ENCODE measurements at places on chromosomes 11 and 22.

- no peak overlapping the region for H3K27ac ChIP-seq
- no peak overlapping the region for H3K4me3 ChIP-seq
- peaks cover 87% of the 10 kb centered on the region for H3K27me3 ChIP-seq
- H3K36me3 ChIP-seq = peaks cover 5% of the 10 kb centered on the region
- H3K4me1 ChIP-seq = peaks cover 34% of the 10 kb centered on the region
Observed at GRCh38 chr11:31802609-31802989, 8.5 kb downstream of the PAX6 start.

GRCh38 chr22:42162728-42163489 is 32.3 kb upstream of the CYP2D6 start:
- H3K27ac ChIP-seq = no peak overlapping the region
- DNase-seq = no peak
- no peaks in the 10 kb centered on the region for H3K27me3 ChIP-seq

DNA sequence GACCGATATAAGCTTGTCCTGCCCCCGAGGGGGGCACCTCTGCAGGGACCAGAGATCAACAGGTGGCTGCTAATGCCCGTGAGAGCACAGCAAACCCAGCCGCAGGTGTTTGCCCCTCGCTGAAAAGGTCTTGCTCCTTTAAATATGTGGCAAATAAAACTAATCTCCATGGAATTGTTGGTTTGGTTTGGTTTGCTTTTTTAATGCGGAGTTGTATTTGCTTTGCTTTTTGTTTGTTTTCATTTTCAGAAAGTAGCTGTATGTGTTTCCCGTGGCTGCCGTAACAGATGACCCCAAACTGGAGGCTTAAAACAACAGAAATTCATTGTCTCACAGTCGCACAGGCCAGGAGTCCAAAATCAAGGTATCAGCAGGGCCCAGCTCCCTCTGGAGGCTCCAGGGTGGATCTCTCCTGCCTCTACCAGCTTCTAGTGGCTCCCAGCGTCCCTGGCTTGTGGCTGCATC is 93.0 kb downstream of the CELSR1 start:
- no peaks in the 10 kb centered on the region for H3K4me1 ChIP-seq
- H3K4me3 ChIP-seq = no peak overlapping the region
- no peak for DNase-seq
- no peaks in the 10 kb centered on the region for H3K36me3 ChIP-seq
- H3K27me3 ChIP-seq = peaks cover 2% of the 10 kb centered on the region

GRCh38 chr11:93542811-93543229 is 371 bp downstream of the SMCO4 start:
- peak; percentile 13 for DNase-seq
- peaks cover 21% of the 10 kb centered on the region for H3K27me3 ChIP-seq
- H3K36me3 ChIP-seq = no peaks in the 10 kb centered on the region
- peak overlapping the region; percentile 74 for H3K4me3 ChIP-seq
- no peak overlapping the region for H3K27ac ChIP-seq

- no peak for DNase-seq
- H3K36me3 ChIP-seq = no peaks in the 10 kb centered on the region
- H3K27ac ChIP-seq = no peak overlapping the region
- H3K4me3 ChIP-seq = no peak overlapping the region
- no peaks in the 10 kb centered on the region for H3K4me1 ChIP-seq
Observed at GRCh38 chr11:131893103-131893890, 522.9 kb downstream of the NTM start.

- no peak for DNase-seq
- peaks cover 9% of the 10 kb centered on the region for H3K36me3 ChIP-seq
- H3K4me3 ChIP-seq = peak overlapping the region; percentile 92
- H3K27me3 ChIP-seq = no peaks in the 10 kb centered on the region
- no peak overlapping the region for H3K27ac ChIP-seq
Observed at GRCh38 chr11:74990941-74991340, 2.2 kb downstream of the NEU3 start.

DNA sequence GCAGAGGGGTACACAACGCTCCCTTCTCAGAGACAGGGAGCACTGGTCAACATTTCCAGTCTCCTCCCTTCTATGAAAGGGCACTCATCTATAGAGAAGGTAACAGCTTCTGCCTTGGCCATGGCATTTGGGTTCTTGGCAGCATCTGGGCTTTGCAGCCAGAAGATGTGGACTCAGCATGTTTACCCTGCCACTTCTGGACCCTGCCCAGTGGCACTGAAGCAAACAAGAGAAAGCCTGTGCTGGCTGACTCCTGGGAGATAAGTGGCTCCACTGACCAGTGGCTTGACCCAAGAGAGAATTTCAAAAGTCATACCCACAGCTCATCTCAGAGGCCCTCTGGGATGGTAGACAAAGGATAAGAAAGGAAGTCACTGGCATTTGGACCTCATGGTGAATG is 8.0 kb downstream of the CSNK2A3 start:
- H3K36me3 ChIP-seq = no peaks in the 10 kb centered on the region
- H3K27ac ChIP-seq = no peak overlapping the region
- peaks cover 2% of the 10 kb centered on the region for H3K4me1 ChIP-seq
- peaks cover 2% of the 10 kb centered on the region for H3K27me3 ChIP-seq
- DNase-seq = no peak

DNA sequence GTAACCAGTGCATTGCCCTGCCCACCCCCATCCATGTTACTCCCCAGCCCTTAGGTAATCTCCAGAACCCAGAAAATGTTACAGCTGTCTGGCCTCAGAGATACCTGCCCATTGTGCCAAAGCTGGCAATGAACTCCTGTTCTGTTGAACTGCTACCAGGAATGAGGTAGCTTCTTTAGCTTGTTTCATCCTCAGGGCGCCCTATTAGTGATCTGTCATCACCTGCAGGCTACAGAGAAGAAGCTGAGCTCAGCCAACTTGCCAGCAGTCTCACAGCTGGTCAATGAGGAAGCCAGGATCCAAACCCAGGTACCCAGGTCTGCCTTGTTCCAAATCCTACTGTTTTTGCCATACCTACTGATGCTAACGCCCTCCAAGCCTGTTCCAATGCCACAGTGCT is 88.7 kb downstream of the GALNT18 start:
- no peak for DNase-seq
- H3K27ac ChIP-seq = no peak overlapping the region
- no peaks in the 10 kb centered on the region for H3K4me1 ChIP-seq
- H3K36me3 ChIP-seq = no peaks in the 10 kb centered on the region
- no peaks in the 10 kb centered on the region for H3K27me3 ChIP-seq

GRCh38 chr11:102263379-102264003 is 53.8 kb upstream of the BIRC3 start:
- no peak overlapping the region for H3K27ac ChIP-seq
- H3K27me3 ChIP-seq = peaks cover 8% of the 10 kb centered on the region
- H3K4me3 ChIP-seq = no peak overlapping the region
- H3K36me3 ChIP-seq = no peaks in the 10 kb centered on the region
- no peak for DNase-seq

DNA sequence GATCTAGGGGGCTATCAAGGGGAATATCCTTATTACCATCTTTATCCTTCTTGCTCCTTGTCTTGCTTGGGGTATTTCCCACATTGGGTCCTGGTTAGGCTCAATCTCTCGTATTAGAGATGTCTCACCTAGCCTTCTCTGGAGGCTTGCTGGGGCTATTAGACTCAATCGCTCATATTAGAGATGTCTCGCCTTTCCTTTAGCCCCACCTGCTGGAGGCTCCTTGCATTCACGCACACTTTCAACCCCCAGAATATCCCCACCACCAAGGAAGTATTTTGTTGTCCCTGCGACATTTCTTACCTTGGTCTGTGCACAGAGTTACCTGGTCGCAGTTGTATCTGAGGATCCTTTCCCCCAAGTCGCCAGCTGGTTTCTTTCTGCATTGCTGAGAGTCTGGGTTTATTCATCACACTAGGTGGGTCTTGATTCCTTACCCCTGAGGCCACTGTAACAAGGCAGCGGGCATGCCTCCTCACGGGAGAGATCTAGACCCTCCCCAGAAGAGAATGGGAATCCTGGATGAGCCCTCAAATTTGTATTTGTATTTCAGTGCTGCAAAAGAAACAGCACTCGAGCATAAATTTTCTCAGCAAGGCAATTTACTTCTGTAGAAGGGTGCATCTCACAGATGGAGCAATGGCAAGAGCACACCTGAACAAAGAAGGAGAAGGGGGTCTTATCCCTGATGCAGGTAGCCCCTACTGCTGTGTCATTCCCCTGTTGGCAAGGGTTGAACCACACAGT is 15.9 kb upstream of the HYLS1 start:
- H3K36me3 ChIP-seq = peaks cover 3% of the 10 kb centered on the region
- no peaks in the 10 kb centered on the region for H3K4me1 ChIP-seq
- no peak overlapping the region for H3K27ac ChIP-seq

- H3K27ac ChIP-seq = no peak overlapping the region
- H3K4me1 ChIP-seq = no peaks in the 10 kb centered on the region
- no peak for DNase-seq
- H3K36me3 ChIP-seq = no peaks in the 10 kb centered on the region
Observed at GRCh38 chr11:26997378-26997777, 3.5 kb downstream of the FIBIN start.

DNA sequence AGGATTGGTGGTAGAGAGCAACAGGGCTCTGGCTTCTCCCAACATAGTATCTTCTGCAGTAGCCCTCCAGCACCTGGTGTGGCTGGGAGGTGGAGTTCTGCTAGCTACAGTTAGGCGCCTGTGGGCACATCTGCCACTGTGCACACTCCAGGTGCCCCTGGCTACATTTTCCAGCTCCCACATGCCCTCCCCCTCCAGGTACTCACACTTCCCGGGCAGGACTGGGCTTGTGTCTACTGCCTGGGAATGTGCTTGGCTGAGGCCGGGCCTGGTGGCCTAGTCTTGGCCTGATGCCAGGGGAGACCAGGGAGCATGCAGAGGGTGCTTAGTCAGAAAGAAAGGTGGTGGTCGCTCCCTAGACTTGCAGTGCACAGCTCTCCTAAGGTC is 15.8 kb downstream of the PHLDB1 start:
- H3K36me3 ChIP-seq = no peaks in the 10 kb centered on the region
- no peak overlapping the region for H3K4me3 ChIP-seq
- H3K4me1 ChIP-seq = peaks cover 11% of the 10 kb centered on the region
- no peak for DNase-seq

GRCh38 chr11:72189455-72190250 is 2.3 kb upstream of the FOLR1 start:
- H3K27ac ChIP-seq = no peak overlapping the region
- DNase-seq = no peak
- no peaks in the 10 kb centered on the region for H3K4me1 ChIP-seq
- H3K4me3 ChIP-seq = no peak overlapping the region
- no peaks in the 10 kb centered on the region for H3K27me3 ChIP-seq

DNA sequence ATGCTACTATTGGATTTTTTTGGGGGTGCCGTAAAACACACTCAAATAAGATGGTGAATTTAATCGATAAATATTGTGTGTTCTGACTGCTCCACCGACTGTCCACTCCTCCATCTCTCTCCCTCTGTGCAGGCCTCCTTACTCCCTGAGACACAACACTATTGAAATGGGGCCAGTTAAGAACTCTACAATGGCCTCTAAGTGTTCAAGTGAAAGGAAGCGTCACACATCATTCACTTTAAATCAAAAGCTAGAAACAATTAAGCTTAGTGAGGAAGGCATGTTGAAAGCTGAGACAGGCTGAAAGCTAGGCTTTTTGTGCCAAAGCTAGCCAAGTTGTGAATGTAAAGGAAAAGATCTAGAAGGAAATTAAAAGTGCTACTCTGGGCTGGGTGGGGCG is 156.7 kb downstream of the CTTN start:
- no peak overlapping the region for H3K4me3 ChIP-seq
- H3K27ac ChIP-seq = no peak overlapping the region
- no peaks in the 10 kb centered on the region for H3K36me3 ChIP-seq
- H3K4me1 ChIP-seq = no peaks in the 10 kb centered on the region
- no peaks in the 10 kb centered on the region for H3K27me3 ChIP-seq
- DNase-seq = no peak

DNA sequence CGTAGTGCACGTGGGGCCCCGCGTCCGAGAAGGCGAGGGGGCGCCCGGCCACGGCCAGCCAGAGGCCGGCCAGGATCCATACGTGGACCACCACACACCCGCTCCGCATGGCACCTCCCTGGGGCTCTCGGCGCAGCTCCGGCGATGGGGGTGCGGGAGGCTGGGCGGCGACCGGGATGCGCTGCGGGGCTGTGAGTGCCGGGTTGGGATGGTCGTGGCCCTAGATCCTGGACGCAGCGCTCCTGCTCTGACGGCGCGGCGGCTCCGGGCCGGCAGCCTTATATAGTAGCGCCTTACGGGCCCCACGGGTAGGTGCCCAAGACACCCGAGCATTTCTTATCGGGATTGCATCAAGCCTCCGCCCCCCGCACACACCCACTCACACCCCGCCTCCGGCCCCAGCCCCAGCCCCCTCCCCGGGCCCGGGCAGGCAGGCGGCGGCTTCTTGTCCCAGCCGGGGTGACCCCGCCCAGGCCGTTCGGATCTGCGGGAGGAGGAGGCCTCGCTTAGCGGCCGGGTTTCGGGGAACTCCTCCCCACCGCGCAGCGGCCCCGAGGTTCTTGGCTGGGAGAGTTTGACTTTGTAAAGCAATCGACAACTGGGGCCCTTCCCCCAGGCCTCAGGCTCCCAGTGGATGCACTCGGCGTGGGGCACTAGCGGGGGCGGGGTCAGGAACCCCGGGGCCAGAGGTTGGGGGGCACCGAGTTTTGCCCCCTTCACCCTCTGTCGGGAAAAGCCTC is at the start of gene FGF19:
Gene FGF19, minus strand, starts transcription at position 255 of the 740 bp plus-strand sequence. Its CDS starts 146 bp downstream, at position 109.
- H3K27me3 ChIP-seq = peaks cover 64% of the 10 kb centered on the region
- H3K36me3 ChIP-seq = no peaks in the 10 kb centered on the region
- H3K27ac ChIP-seq = no peak within 1 kb of the TSS

GRCh38 chr11:70568035-70568813 is 169.9 kb downstream of the CTTN start:
- H3K4me3 ChIP-seq = no peak overlapping the region
- peaks cover 19% of the 10 kb centered on the region for H3K27me3 ChIP-seq
- H3K27ac ChIP-seq = no peak overlapping the region
- no peaks in the 10 kb centered on the region for H3K36me3 ChIP-seq

GRCh38 chr11:78525720-78526119 is 48.9 kb downstream of the NARS2 start:
- H3K27me3 ChIP-seq = no peaks in the 10 kb centered on the region
- no peak overlapping the region for H3K27ac ChIP-seq
- DNase-seq = no peak
- H3K4me3 ChIP-seq = no peak overlapping the region
- peaks cover 13% of the 10 kb centered on the region for H3K36me3 ChIP-seq

DNA sequence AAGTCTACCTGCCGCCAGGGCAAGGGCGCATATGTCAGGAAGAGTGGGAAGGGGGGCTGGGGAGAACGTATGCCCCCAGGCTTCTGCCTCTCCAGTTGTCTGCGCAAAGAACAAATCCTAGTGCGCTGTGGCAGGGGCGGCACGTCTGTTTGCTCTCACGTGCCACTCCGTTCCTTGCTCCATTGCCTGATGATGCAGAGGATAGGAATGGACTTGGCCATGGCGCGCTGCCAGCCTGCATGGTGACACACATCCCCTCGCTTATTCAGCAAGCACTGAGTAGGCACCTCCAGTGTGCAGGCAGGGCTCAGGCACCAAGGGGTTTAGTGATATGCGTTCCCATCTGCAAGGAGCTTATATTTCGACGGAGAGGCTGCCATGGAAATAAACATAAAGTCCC is 45.4 kb upstream of the SLC22A12 start:
- no peak overlapping the region for H3K27ac ChIP-seq
- DNase-seq = no peak
- H3K4me1 ChIP-seq = no peaks in the 10 kb centered on the region
- H3K27me3 ChIP-seq = peaks cover 2% of the 10 kb centered on the region

DNA sequence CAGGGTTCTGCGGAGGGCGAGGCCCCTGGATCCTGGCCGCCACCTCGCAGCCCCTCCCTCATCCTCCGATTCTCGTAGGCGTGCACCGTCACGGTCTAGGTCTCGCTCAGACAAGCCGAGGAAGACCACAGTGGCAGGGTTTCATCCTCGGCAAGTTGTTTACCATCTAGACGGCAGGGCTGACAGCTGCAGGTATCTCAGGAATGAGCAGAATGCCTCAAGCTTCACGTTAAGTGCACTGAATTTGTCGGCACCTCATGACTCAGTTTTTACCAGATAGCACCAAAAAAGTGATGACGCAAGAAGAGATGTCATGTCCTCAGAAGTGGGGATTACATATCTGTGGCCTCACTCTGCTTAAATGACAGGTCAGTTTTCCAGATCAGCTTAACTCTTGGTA is 35.1 kb downstream of the WT1 start:
- H3K4me1 ChIP-seq = no peaks in the 10 kb centered on the region
- no peak overlapping the region for H3K4me3 ChIP-seq
